Liver (tissue), 10 donors: ENCODE measurements at places on chromosomes 2 and 18. TPM values are rescaled to one million over a fixed set of nuclear protein-coding genes. Genes with fewer than 3 reads are reported as not detected.

DNA sequence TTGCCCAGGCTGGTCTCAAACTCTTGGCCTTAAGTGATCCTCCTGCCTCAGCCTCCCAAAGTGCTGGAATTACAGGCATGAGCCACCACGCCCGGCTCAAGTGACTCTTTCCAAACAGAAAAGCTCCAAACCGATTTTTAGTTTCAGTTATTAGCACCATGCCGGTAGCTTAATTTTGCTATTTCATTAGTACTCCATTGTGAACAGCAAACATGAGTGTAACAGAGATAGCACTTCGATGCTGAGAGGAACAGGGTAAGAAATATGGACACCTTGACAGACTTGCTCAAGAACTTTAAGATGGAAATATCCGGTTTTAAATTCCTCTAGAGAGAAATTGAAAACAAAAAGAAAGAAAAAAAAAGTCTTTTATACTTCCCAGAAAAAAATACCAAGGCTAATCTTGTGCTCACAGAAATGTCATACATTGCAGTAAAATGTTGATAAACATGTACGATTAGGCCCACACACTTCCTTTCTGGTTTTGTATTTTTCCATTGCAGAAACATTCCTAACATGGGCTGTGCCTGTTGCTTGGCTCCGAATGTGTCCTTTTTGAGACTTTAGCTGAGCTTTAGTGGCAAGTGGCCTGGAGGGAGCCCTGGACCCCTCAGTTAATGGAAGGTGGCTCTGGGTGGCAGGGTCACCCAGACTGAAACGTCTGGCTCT is 18.3 kb downstream of the FHL2 start:
- DNase-seq: no peak

- no peak for DNase-seq
Measured at GRCh38 chr2:180075870-180076269, 68.8 kb upstream of the CWC22 start.

DNA sequence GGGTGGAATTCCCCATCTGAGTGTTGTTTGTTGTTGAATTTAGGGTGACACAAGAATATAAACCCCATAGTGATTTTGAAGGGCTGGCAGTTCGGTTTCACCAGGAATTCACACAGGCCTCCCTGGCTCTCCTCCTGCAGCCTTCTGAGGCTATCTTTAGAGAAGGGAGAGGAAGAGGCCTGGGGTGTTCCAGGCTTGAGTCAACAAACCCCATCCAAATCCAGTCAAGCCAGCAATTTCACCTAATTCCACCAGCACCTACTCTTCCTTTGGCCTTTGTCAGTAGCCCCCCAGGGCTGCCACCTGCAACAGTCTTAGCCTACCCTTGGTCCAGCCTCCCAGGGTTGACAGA is 32.0 kb downstream of the MARCHF4 start:
- no peak for DNase-seq

DNA sequence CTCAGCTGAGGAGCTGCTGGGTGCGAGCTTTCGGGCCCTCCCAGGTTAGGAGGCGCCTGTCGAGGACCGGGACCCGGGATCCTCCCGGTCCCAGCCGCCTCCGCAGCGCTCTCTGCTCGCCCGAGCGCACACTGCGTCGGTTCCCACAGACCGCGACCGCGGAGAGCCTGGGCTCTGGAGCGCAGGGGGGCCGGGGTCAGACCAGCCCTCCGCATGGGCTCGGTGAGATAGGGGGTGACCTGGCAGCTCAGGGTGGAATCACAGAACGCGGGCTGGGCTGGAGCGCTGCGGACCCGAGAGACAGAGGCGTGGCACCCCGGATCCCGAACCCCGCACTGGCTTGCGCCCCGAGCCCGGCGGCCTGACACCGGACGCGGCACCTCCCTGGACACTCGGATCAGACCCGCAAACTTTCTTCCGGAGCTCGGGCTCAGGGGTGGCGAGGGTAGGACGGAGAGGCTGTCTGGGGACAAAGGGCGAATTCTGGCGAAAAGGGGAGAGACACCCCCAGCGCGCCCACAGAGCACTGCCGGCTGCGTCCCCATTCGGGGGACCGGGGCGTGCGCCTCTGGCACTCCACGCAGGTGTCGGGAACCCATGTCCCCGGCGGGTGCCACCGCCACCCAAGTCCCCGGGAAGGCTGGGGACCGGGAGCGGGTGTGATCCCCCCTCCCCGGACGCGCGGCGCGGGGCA is 612 bp downstream of the DIPK1C start:
- no peak for DNase-seq

The ABCB11 gene
- 33.1 TPM for polyA plus RNA-seq

The CNGA3 gene
- not detected for polyA plus RNA-seq

DNA sequence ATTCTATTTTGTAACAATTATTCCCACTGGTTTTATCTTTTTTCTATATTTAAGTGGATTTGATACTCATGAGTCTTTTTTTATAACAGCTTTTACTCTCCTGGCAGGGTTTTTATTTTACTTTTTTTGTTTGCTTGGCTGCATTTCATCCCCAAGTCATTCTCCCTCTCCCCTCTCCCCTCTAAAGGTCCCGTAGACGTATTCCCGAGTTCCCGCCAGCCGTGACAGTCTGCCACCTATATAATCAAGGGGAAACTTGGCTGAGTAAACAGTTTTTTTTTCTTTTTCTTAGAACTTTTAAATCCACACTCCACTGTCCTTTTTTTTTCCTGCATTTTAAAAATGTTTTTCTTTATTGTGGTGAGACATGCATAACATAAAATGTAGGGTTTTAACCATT is 433.1 kb upstream of the HS6ST1 start:
- DNase-seq: no peak

The LIMS3 gene
- not detected for polyA plus RNA-seq

GRCh38 chr18:45228796-45229388 is 386.4 kb upstream of the SLC14A2 start:
- DNase-seq: no peak

The SOWAHC gene
- 7.0 TPM for polyA plus RNA-seq

The DSG4 gene
- polyA plus RNA-seq: not detected

The ID2 gene
- 149 TPM for polyA plus RNA-seq

DNA sequence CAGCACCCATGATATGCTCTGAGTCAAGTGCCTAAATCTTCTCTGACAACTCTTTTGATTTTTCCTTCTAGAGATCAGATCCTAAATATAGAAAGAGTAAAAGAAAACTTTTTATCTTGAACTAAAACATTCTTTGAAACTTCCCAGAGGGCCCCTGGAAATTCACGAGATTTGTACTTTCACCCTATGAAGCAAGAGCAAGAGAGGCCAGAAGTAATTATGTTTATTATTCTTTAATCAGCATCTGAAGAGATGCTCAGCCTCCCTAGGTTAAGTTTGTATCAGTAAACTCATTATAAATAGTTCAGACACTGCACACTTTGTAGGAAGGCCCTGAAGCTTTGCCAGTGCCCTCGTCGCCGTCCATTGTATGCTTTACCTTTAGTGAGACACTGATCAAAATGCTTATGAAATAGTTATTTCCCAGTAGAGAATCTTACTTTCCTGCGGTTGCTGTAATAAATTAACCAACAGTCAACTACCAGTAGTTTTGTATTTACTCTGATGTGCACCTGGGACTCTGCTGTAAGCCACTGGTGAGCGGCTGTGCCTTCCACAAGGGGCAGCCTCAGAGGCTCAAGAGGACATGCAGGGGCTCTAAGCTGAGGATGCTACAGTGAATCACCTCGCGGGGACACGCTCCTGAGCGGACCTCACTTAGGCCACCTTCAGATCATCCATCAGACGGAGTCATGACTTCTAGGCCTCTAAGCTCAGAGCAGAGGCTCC is 71.9 kb downstream of the BIN1 start:
- DNase-seq: no peak

DNA sequence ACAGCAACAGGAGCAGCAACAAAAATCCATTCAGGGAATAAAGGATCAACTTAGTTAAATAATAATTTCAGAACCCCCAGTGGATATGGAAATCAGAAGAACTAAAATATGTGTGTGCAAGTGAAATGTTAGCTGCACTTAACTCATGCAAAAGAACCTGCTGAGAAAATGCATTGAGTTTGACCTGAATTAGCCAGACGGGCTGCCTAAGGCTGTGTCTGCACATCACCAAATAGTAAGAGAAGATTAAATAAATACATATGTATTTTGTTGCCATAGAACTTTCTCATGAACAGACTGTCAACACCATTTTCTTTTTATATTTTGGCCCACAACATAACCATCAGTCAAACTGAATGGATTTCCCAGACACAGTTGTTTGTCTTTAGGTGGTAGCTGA is 262.0 kb upstream of the PIK3C3 start:
- DNase-seq: no peak

DNA sequence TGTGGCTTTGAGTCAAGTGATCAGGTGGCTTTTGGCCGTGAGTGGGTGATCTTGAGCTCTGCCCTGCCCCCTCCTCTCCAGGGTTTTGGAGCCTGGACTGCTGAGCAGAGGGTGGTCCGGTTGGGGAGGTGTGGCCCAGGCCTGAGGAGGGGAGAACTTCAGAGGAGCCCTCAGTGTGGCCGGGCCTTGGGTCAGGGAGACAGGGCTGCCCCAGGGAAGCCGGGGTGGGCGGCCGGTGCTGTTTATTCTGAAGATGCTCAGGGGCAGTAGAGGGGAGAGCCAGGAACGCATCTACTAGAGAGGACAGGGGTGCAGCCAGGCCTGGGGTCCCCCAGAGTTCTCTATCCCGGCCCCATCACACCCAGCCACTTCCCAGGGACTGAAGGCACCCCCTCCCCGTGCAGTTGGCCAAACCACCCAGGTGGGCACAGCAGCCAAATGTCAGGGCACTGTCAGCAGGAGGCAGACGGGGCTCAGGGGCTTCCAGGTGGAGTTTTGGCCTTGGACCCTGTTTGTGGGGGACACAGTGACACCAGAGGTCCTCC is 963 bp downstream of the ERFE start:
- DNase-seq: no peak

DNA sequence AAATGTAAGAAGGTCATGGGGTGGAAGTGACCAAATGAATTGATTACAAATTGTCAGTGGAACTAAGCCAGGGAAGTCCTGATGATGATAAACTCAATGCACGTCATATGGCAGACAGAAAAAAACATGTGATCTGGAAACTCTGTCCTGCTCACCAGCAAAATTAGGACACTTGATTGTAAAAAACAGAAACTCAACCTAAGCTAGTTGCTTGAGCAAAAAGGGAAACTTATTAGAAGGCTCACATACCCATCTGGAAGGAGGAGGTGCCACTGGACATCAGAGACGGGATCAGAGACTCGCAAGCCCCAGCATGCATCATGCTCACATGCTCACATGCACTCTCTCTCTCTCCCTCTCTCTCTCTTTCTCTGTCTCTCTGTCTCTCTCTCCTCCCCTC is 96.8 kb downstream of the SP3 start:
- no peak for DNase-seq
